ENCODE measurements at places on chromosomes 5 and 9.

DNA sequence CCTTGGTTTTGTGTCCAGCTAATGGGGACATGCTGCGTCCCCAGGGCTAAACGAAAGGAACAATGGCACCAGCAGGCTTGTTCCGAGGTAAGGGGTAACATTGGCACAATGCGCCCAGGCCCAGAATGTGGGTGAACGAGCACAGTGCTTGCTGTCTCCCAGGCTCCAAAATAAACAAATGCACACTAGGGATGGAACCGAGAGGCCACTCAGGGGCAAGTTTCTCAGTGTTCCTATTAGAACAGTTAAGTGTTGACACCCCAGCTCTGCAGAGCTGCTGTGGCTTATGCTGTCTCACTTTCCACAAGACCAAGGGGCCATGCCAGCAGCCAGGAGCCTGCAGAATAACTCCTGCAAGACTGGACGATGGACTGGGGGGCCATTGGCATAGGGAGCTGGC lies 492.4 kb downstream of the GADD45G start:
- no peak for DNase-seq

DNA sequence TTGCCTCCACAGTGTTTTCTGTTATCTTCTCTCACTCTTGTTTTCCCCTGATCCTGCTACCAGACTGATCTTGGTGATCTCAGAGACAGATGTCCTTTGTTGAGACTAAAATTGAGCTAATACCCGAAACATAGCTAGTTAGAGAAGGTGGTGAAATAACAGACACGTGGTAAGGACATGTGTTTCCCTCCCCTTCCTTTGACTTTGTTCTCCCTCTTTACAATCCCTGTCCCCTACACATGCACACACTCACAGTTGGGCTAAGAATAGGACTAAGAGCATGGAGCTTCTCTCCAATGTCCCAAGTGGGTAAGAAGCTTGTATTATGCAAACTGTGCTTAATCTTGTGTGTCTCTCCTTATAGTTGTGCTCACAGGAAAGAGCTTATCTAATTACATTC lies 1603.0 kb upstream of the C9orf72 start:
- no peak for DNase-seq

DNA sequence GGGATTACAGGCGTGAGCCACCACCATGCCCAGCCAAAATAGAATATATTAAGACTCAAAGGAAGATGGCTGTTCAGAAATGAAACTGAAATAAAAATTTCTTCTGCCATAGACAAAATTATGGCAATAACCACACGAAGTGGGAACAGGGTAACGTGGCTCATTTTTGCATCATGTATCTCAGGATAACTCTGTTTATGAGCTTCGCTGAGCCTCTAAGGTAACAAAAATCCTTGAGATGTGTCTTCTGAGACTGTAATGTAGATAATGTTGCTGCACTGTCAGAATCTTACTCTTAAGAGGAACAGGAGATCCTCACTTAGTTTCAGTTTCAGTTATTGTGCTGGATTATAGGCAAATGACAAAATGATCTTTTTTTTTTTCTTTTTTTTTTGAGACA lies 153.8 kb downstream of the GOLPH3 start:
- DNase-seq, result no peak

DNA sequence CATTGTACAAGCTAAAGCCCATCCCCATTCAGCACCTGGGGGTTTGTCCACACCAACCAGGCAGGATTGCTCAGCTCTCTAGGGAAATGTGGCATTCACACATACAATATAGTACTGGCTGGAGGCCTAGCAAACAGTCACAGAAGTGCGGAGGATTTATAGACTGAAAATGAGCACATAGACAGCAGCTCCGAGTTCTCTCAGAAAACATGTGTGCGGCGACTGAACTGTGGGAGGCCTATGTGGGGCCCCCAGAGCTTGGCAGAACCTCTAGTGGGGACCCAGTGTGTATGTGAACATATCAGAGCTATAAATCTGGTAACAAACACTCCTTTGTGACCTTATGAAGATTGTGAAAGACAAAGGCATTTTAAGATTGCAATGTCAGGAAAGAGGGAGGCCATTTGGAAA lies 431.1 kb downstream of the DTWD2 start:
- DNase-seq, result no peak

GRCh38 chr9:129254566-129255287 lies 76.7 kb upstream of the IER5L start:
- no peak for DNase-seq

- no peak for DNase-seq
These were observed 20.7 kb downstream of the ANKRA2 start for GRCh38 chr5:73544429-73545402.

DNA sequence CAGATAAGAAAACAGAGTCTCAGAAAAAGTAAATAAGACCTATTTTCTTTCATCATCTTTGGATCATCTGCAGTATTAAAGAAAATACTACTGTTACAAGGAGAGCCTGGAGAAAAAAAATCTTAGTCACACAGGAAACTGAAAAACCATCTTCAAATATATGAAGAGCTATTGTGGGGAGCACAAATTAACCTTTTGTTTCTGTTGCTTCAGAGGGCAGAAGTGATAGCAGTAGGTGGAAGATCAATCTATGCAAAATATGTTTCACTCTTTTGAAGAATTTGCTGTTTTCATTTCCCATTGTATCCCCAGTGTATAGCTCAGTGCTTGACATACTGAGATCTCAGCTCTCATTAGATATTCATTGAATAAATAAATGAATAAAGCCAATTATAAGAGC lies 13.1 kb upstream of the CEMIP2 start:
- DNase-seq, result no peak

All from nucleus accumbens (tissue), 56 donors.